ENCODE measurements at places on chromosomes 3 and 15.

DNA sequence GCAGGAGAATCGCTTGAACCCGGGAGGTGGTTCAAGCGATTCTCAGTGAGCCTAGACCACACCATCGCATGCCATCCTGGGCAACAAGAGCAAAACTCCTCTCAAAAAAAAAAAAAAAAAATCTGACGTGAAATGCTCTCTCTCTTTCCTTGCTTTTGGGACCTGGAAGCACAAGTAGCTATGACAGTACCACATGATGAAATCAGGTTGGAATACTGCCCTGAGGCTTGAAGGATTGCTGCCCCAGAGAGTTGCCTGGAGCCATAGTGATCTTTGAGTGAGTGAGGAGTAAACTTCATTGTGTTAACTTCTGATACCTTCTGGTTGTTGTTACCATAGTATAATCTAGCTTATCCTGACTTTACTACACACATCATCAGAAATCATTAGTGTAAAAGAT lies 23.3 kb downstream of the AKAP13 start:
- DNase-seq, result no peak

- DNase-seq, result peak; percentile 38
Measured at GRCh38 chr3:121651684-121652083, 9.0 kb downstream of the HCLS1 start.

DNA sequence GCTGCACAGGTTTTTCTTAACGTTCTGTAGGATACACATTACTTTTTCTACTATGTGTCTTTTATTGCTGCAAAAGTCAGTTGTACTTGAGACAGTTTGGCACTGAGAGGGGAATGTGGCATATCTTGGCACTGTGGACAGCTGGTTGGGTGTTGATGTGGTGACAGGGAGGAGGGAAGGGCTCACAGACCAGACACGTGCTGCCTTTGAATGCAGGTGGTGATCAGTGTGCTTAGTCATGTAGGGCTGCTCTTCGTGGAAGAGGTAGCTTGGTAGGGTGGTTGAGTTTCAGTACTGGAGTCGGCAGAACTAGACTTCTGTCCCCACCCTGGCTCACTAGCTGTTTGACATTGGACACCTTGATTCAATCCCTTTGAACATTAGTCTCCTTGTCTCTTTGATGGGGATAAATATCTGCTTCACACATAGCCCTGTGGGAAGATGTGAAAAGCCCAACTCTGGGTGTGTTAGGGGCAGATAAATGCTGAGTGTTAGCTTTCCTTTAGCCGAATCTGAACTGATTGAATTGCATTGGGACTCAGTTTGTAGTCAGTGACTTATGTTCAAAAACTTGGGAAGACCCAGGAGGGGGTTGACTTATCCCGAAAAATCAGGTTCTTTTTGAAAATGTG lies 108.4 kb downstream of the PTPRG start:
- no peak for DNase-seq

- no peak for DNase-seq
Measured at GRCh38 chr15:29674661-29675533, 147.4 kb downstream of the TJP1 start.

GRCh38 chr3:13657660-13658435 lies 108.9 kb downstream of the FBLN2 start:
- no peak for DNase-seq

- DNase-seq, result peak; percentile 98
Measured at GRCh38 chr3:182212479-182213076, 500.9 kb downstream of the SOX2 start.

GRCh38 chr3:124064050-124064449 lies 72.1 kb upstream of the ROPN1 start:
- DNase-seq, result no peak

DNA sequence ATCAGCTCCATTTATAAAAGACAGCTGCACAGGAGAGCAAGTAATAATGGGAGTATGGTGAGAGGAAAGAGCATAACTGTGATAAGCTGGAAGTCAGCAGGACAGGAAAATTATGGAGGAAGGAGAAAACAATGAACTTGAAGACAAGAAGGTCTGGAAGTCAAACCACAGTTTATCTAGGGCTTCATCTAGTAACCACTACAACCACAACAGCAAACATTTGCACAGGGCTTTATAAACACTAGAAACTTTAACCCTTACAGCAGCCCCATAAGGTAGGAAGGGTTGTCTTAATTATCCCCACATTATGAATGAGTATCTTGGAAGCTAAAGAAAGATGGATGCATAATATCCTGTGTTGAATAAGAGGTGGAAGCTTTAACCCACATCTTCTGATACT lies 820.8 kb downstream of the IGSF11 start:
- DNase-seq, result no peak

DNA sequence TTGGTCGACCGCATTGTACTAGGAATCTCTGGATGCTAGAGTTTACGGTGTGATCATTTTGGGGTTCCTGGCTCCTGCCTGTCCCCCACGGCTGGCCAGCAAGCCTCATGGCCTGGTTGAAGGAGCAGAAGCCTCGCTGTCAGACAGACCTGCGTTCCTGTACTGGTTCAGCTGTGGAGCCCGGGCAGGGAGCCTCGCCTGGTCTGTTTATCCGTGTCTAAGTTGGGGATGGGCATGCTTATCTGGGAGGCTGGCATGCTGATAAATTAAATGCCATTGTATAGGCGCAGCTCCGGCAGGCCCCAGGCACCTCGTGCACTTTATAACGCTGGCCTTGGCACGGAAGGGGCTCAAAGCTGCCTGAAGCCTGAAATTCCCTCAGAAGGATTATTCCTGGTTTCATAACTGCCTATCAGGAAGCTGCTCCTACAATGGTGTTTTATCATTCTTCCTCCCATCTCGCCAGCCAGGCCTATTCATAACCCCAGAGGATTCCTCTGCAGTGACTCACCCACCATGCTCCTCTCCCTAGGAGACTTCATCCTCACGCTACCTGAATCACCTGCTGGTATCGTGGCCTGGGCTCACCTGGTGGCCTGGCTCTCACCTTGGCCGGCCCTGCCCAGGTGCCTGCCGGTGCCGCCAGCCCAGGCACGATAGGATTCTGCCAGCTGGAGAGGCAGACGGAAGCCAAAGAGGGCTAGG lies 110.9 kb downstream of the ASB7 start:
- no peak for DNase-seq

DNA sequence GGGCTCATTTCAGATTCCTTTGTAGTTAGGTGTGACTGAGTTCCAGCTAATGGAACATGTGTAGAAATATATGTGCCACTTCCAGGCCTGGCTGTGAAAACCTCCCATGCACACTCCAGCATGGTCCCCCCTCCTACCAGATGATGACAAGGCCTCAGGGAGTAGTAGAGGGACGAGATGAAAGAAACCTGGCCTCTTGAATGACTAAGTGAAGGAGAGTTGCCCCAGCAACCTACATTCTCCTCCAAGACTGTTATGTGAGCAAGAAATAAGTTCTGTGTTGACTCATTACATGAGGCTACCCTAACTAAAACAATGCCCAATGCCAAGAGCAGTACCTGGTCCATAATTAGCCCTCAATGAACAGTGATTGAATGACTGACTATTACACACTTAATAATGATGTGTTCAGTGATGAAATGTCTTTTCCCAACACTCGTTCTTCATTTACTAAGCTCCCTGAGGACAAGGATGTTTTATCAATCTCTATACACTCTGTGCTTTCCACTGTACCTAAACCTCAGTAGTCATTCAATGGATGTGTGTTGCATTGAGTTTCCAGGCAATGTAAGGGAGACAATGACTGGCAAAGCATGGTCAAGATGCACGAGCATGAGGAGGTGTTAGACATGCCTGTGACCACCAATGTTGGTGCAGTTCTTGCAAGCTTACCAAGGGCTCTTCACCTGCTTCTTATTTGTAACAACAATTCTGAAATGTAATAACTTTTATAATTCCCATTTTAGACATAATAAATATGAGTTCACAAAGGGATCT lies 62.0 kb upstream of the BCL6 start:
- DNase-seq, result no peak

- DNase-seq, result no peak
Measured at GRCh38 chr3:152190636-152191183, 78.0 kb upstream of the MBNL1 start.

DNA sequence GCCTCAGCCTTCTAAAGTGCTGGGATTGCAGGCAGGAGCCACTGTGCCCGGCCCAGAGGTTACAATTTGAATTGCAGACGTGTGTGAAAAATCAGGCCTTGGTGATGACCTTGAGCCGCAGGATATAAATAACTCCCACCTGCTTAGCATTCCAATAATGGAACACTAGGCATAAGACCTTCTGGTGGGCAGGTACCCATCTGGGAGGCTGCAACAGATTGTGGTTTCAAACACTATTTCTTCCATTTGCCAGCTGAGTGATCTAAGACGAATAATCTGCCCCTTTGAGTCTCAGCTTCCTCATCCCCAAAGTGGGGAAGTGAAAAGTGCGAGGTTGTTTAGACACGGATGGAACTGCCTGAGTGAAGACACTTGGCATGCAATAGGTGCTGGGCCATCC lies 47.7 kb upstream of the HERC1 start:
- DNase-seq, result no peak

DNA sequence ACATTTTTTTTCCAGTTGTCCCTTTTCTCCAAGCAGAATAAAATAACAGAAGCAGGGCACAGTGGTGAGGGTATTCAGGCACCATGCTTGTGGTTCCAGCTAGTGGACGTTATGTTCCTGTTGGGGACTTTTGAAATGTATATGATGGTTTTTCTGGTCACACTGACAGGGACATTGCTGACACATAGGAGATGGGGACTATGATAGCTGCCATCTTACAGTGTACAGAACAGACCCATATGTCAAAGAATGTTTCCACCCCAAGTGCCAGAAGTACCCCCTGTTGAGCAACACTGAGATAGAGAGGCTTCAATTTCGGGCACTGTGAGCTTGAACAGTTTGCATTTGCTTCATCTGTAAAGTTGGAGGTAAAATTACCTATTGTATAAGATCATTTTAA lies 38.6 kb downstream of the MCTP2 start:
- no peak for DNase-seq

DNA sequence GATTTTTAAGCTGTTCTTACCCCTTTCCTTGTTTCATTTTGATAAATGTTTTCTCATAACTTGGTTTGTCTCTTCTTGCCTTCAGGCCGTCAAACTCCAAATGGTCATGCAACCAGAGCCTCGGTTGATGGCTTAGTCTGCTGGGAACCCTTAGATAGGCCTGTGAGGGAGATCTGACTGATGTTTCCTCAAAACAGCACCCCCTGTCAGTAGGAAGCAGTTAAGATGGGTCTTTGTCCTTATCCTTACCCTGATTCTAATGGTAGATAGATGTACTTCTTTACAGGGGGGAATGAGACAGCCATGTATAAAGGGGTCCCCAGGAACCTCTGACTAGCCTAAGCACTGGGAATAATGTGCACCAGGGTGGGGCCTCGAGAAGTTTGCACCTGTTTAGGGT lies 16.3 kb upstream of the OR5H1 start:
- no peak for DNase-seq

- no peak for DNase-seq
Measured at GRCh38 chr3:186532598-186533072, 11.5 kb downstream of the CRYGS start.

DNA sequence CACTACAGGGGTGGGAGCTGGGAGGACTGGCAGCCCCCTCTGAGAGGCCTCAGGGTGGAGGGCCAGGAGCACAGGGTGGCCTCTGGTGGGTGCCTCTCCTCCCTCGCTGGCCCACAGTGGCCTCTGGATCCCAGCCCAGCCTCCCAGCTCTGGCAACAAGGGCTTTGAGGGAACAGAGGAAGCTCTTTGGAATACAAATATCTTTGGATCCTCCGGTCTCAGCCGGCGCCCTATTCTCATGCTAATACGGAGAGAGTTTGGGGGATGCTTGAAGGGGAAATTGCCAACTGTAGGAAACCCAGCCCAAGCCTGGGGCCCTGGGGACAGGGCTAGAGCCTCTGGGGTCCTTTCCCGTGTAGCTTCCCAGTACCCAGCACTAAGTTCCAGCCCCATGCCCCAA lies 33.4 kb upstream of the INSYN1 start:
- DNase-seq, result no peak

GRCh38 chr15:77538793-77539497 lies 93.8 kb downstream of the LINGO1 start:
- peak; percentile 81 for DNase-seq

DNA sequence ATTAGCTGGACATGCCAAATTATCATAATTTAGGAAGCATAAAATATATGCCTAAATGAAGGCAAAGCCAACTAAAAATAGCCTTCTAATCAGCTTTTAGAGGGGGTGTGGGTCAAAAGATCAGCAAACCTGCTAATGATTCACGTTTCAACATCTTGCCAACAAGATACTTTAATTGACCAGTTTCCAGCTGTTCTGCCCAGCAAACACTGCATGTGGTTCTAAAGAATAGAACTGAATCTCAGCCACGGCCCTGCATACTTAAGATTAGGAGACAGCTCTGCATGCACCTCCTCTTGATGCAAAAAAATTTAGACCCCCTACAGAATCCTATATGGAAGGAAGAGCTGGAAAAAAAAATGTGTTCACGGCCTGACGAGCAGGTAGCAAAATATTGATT lies 500.5 kb downstream of the TBL1XR1 start:
- no peak for DNase-seq

DNA sequence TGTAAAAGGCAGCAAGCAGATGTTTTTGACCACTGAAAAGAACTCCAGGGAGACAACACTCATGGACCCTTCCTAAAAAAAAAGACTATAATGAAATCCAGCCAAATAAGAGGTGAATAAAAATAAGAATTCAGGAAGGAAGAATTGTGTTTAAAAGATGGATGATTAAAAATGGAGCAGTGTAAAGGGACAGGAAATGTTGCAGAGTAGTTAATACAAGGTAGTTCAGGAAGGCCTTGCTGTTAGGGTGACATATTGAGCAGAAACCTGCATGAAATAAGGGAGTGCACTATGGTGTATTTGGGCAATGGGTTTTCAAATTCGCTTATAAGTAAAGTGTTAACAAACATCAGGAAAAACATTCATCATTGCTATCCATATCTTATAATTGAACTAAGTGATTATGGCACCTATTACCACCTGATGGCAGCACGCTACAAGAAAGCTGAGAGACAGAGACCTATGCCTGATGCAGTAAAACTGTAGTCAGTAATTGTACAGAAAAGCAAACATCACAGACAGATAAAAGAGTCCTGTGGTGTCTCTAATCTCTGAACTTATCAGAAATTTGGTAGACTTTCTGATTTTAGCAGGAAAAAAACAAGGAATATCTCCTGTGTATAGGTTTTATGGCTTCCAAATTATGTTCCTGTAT lies 5.8 kb upstream of the DBR1 start:
- peak; percentile 58 for DNase-seq

DNA sequence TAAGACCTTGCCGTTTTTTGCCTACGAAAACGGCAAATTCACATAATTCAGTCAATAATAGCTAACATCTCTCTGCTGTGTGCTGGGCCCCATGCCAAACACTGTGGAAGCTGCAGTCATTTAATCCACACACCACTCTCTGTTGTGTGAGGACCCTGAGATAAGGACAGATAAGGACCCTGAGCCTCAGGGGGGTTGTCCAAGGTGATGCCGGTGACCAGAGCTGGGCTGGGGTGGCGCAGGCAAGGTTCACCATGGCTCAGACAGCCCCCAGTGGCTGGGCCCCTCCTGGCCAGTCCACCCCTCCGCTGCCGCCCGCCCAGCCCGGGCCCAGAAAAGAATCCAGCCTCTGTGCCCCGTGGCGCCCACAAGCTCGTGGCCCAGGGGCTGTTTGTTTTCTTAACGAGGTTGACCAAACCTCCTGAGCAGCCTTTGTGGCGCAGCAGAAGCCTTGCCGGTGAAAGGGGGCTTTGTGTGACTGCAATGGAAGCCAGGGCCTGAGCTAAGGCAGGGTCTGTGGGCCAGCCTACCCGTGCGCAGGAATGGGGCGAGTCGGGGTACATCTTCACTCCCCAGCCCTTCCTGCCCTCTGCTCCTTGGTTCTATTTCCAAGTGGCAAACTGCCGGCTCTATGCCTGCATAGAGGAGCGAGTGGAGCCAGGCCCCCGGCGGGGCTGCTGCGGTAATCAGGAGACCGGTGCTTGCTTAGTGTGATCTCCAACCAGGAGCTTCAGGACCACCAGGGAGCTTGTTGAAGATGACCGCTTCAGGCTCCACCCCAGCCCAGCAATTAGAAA lies 4.4 kb upstream of the SNX22 start:
- DNase-seq, result no peak
